Activated T-helper 1 cell treated with anti-CD3 and anti-CD28 coated beads, Interleukin-12 subunit alpha, Interleukin-12 subunit beta, Interleukin-2, Interleukin-4 antibody, amounts not matched to agents 30 ng/mL and 10 ng/mL and 1 ng/mL, durations not matched to agents 14 hours and 24 hours and 36 hours (primary cell): ENCODE measurements at places on chromosomes 5 and 9.

DNA sequence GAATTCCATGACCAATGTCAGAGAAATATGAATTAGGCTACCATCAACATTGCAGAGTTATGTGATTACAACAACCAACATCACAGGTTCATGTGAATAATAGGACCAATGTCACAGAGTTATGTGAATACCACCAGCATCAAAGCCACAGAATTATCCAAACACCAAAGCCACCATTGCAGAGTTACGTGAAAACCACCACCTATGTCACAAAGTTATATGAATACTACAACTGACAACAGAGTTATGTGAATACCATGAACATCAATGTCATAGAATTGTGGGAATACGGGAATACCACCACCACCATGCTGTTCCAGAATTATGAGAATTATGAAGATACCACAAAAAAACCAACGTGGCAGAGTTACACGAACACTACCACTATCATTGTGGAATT lies 64.8 kb downstream of the SHC3 start:
- DNase-seq: no peak

DNA sequence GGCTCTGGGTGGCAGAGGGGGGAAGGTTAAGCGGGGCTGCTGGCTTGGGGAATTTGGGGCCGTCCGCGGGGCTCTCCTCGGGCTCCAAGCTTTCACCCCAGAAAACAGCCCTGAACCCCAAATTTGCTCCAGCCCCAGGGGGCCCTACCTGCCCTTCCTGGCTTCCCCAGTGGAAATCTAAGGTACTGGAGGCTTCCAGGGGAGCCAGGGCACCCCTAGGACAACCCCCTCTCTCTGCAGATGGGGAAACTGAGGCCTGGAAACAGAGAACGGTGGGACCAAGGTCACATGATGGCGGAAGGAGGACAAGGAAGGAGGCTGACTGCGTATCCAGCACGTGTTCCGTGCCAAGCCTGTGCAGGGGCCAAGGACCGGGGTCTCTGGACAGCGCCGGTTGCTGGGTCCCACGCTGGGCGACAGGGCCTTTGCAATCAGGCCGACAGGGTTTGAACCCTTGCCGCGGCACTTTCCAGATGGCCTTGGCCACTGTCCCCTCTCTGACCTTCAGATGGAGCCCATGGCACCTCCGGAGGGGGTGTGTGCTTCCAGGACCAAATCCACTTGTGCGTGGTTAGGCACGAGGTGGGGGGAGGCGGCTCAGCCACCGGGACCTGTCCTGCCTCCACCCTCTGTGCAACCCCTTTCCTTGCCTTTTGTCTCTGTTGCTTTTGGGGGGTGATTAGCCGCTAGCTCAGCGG lies 183.1 kb downstream of the C9orf50 start:
- DNase-seq: no peak

DNA sequence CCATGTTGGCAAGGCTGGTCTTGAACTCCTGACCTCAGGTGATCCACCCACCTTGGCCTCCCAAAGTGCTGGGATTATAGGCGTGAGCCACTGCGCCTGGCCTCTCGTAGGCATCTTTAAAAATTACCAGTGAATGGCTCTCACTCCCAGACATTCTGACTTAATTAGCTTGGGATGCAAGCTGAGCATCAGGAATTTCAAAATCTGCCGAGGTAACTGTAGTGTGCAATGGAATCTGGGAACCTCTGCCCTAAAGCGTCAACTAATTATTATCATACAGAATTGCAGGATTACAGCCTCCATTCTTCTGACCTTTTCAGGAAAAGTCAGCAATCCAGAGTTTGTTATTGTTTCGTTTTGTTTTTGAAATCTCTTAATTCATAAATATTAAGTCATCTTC lies 213.4 kb upstream of the DMAC1 start:
- no peak for DNase-seq

GRCh38 chr9:98570663-98571440 lies 137.9 kb downstream of the GABBR2 start:
- DNase-seq: no peak

- DNase-seq: no peak
Measured at GRCh38 chr9:119177196-119177595, 192.0 kb downstream of the BRINP1 start.

DNA sequence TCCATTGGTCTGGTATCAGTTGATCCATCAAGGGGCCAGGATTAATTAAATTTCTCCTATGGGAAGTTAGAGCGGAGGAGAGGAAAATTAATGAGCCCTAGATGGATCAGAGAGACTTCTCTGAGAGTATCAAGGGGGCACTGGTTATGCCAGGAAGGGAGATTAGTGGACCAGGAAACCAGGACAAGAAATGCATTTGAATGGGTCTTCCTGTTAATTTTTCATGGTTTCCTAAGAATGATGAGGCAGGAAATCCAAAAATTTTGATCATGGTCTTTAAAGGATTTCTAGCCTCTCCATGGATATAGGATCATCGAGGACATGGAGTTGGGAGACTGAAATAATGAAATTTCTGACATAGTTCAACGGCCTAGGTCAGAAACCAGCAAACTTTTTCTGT lies 30.8 kb downstream of the FOXI1 start:
- DNase-seq: no peak

DNA sequence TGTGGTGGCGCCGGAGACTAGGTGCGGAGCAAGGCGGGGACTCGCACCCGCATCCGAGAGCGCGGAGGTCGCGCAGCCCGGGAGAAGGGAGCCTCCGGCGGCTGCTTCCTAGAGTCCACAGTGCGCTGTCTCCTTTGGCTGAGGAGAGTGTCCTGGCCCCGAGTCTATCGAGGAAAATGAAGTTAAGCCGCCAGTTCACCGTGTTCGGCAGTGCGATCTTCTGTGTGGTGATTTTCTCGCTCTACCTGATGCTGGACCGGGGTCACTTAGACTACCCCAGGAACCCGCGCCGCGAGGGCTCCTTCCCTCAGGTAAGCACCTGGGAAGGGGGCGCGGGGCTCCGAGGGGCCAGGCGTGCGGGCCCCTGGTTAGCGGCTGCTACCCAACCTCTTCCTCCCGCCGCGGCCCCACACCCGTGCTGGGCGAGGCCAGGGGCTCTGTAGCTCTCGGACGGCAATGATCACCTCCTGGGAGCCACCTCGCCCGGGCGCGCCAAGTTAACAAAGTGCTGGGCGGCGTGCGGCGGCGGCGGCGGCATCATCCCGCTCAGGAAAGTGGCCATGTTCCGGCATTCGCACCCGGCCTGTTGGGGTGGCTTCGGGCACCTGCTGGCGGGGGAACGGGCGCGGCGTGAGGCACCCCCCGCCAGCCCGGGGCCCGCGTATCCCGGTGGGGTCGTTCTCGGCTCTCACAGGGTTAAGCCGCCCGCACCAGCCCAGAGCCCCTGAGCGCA lies 681 bp downstream of the MAN2A1 start:
- peak; percentile 37 for DNase-seq

- DNase-seq: peak; percentile 9
Measured at GRCh38 chr5:133245191-133246052, 193.6 kb downstream of the HSPA4 start.
